Stimulated activated CD8-positive, alpha-beta memory T cell treated with anti-CD3 and anti-CD28 coated beads, Interleukin-2, amount 100 ng/mL, for 1 hour (primary cell): ENCODE measurements at places on chromosomes 11 and 22.

GRCh38 chr11:75667255-75667830 lies 1.5 kb downstream of the MAP6 start:
- no peak for DNase-seq

GRCh38 chr11:17720796-17721171 lies 1.4 kb downstream of the MYOD1 start:
- no peak for DNase-seq

- DNase-seq, result no peak
Measured at GRCh38 chr11:29333993-29334775, 682.6 kb downstream of the KCNA4 start.

- DNase-seq, result no peak
Measured at GRCh38 chr22:23404689-23405365, 175.3 kb downstream of the IGLL1 start.

- DNase-seq, result no peak
Measured at GRCh38 chr11:88193278-88193677, 18.0 kb upstream of the RAB38 start.

- no peak for DNase-seq
Measured at GRCh38 chr11:40787224-40787623, 672.2 kb downstream of the LRRC4C start.

DNA sequence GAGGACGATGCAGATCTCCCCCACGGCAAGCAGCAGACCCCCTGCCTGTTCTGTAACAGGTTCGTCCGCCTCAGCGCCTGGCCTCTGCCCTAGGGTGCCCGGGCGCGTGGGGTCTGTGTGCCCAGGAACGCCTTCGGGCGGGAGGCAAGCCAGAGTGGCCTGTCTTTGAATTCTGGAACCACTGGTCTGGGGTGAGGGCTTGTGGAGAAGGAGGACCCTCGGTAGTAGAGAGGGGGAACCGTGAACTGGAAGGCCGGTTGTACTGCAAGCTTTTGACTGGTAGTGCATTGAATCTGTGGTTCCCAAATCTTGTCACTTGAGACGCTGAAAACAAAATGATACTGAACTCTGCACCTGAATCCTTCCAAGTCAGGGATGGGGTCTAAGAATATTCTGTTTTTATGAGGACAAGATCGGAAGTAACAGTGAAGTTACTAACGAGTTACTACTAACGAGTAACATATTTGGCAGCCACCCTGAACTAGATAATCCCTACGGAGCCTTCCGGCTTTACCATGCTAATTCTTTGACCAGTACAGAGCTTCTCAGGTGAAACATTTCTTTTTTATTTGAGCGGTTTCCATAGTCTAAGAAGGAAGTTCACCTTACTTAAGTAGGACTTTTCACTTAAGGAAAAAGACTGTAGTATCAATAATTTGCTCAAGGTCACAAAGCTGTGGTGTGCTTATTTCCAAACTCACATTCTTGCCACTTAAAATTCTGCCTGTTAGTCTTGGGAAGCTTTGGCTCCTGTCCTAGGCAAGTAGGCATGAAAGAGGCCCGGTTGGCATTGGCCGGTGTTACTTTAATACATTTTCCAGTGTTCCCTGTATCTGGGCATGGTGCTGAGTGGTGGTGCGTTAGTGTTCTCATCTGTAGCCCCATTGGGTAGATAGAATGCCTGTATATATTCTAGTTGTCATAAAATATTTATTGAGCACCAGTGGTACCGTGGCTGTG lies 860 bp downstream of the PRMT3 start:
- DNase-seq, result no peak
